ENCODE measurements at places on chromosomes 5 and 9.
A peak's percentile ranks its signal among the peaks of the same experiment; 100 is the strongest.

GRCh38 chr9:97900103-97900737 lies 22.1 kb downstream of the TRMO start:
- DNase-seq, result no peak

GRCh38 chr9:134338394-134339182 lies 12.3 kb downstream of the RXRA start:
- DNase-seq, result no peak

GRCh38 chr9:95111716-95112115 lies 205.8 kb downstream of the FANCC start:
- DNase-seq, result no peak

DNA sequence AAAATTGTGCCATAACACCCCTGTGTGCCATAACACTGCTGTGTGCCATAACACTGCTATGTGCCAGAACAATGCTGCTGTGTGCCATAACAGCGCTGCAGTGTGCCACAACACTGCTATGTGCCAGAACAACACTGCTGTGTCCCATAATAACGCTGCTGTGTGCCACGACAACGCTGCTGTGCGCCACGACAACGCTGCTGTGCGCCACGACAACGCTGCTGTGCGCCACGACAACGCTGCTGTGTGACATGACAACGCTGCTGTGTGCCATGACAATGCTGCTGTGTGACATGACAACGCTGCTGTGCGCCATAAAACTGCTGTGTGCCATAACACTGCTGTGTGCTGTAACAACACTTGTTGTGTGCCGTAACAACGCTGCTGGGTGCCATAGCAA lies 25.9 kb downstream of the CFAP90 start:
- no peak for DNase-seq

DNA sequence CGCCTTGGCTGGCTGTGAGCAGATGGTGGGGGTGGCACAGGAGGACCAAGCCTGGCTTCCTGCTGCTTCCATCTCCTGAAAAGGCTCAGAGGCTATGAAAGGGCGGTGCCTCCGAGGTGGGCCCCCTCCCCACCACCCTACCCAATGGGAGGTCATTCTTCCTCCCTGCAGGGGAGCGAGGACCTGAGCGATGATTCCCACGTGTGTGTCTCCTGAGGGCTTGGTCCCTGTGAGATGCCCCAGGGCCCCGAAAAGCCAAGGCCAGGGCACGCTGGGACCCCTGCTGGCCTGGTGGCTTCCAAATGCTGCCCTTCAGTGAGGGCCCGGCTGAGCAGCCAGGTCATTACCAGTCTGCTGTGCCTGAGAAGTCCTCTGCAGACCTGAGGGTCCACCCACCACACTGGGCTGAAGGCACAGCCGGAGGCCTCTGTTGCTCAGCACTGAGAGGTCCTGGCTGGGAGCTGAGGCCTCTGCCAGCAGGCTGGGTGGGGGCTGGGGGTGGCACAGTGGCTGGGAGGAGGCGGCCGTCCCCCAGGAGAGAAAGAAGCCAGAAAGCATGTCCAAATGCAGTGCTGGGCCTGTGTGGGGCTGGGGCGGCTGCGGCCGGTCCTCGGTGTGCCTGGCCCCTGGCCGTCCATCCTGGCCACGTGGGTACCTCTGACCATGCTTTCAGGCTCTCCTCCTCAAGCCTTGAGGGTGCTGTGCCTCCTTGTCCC lies 14.0 kb upstream of the SLC6A19 start:
- no peak for DNase-seq

DNA sequence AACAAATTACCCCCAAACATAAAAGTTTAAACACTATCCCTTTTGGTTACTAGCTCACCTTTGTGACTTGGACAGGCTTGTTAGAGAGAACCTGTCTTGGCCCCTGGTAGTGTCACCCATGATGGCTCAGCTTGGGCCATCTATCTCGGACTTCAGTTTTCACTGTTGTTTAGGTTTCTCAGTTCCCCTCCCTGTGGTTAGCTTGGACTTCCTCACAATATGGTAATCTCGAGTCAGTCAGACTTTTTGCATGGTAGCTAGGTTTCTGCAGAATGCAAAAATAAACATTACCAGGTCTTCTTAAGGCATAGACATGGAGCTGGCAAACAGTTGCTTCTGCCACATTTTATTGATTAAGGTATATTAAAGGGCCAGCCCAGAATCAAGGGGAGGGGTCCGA lies 324.3 kb upstream of the RORB start:
- DNase-seq, result no peak

GRCh38 chr5:139394123-139394653 lies 716 bp downstream of the PROB1 start:
- DNase-seq, result peak; percentile 59

DNA sequence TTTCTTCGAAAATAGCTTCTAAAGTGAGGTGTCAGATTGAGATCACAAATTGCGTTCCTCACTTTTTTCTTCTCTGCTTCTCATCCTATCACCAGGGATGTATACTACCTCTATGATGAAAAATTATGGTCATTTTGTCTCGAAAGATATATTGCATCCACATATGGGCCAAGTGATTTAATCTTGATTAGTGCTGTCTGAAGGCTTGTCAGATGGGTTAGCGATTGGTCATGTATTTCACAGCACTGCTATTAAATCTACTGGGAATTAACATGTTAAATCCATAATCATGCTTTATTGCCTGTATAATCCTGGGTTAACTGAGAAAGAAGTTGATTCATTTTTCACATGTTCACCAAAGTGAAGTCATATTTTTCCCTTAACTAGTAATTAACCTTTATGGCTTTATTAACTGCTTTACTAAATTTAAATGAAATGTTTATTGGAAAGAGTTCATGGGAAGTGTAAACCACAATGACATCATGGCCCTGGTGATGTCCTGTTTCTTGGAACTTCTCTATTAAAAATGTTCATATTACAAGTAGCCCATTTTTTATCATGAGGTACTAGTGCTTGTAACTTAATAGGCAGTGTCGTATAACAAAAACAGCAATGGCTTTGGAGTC lies 193.3 kb downstream of the SMC2 start:
- DNase-seq, result no peak

- DNase-seq, result no peak
Measured at GRCh38 chr5:62386824-62387223, 16.9 kb downstream of the DIMT1 start.

DNA sequence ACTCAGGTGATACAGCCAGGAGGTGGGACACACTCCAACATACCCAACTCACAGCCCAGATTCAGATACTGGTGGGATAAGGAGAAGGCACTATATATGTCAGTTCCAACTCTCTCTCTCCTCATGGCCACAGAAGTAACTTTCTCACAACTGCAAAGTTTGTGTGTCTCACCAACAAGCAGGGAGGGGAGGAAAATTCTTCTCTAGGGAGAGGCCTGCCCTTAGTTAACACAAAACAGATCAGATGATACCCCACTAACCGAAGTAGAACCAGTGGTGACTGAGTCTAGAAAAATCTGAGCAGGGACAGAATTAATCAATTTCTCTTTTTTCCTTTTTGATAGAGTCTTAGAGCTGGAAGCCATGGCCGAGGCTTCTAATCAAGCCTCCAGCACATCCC lies 133.1 kb downstream of the ADAMTS12 start:
- no peak for DNase-seq

GRCh38 chr5:114305402-114306207 lies 56.3 kb upstream of the KCNN2 start:
- no peak for DNase-seq

DNA sequence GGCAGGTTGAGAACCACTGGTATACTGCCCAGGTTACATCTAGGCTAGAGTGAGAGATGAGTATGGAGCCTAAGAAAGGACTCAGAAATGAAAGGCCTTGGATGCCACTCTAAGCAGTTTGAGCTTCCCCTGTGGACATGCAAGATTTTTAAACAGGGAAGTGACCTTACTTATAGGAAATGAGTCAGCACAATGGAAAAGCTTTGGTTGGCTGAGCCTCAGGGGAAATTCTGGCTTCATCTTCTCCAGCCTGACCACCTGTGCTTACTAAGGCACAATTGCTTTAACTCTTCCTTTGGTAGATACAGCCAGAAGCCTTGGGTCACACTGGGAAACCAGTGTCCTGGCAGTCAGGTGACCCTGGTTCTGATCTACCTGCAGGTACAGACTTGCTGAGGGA lies 380.2 kb upstream of the ZNF462 start:
- DNase-seq, result no peak

GRCh38 chr9:99350461-99350860 lies 128.4 kb downstream of the SEC61B start:
- no peak for DNase-seq

GRCh38 chr9:117927354-117927753 lies 223.2 kb downstream of the TLR4 start:
- DNase-seq, result no peak

DNA sequence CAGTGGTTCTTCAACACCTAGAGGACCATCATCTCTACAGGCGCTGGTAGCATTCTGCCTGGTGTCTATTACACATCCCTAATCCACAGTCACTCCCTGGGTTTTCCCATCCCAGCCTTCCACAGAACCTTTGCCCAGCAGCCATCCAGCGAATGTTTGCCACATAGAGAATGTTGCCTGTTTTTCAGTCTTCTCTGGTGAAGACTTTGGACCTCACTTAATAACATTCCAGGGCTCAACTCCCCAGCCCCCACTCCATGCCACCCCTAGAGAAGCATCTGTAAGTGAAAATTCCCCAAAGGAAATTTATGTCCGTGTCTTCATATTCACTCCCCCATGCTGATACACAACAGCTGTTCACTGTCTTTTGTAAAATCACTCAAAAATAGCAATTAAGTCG lies 249.6 kb downstream of the AOPEP start:
- no peak for DNase-seq

GRCh38 chr9:83633255-83633654 lies 10.3 kb downstream of the IDNK start:
- DNase-seq, result no peak

GRCh38 chr5:136070486-136071285 lies 41.9 kb downstream of the TGFBI start:
- no peak for DNase-seq

GRCh38 chr9:73024601-73025034 lies 71.8 kb upstream of the ALDH1A1 start:
- no peak for DNase-seq

DNA sequence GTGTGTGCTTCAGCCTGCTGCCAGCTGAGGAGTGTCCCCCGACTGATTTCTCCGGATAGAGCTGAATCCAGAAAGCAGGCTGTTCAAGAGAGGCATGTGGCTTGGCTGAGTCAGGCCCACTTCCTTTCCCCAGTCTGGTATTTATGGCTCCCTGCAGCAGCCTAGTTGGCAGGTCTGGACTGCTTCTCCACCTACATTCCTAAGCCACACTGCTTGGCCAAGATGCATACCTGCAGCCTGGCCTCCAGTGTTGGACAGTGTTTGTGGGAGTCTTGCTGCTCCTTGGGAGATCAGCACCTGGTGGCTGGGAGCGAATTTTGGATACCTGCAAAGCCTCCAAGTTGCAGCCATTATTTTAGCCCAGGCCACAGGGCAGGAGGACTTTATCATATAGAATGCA lies 670.8 kb downstream of the ACTL7B start:
- no peak for DNase-seq

DNA sequence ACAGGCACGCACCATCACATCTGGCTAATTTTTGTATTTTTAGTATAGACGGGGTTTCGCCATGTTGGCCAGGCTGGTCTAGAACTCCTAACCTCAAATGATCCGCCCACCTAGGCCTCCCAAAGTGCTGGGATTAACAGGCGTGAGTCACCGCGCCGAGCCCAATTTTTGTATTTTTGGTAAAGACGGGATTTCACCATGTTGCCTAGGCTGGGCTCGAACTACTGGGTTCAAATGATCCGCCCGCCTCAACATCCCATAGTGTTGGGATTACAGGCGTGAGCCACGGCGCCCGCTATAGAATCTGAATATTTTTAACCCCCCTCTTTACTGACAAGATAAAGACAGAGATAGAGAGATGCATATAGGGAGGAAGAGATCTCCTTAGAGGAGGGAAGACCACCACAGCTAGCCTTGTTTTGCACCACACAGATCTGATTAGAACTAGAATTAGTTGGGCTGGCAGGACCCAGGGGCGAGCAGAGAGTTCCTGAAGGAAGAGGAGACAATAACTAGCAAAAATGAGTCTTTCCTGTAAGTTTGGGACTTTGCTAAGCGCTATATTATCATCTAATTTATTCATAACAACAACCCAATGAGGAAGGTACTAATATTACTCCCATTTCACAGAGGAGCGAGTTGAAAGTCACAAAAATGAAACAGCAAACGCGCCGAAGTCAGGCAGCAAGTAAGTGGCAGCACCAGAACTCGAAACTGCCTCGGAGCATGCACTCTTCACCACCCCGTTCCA lies 1.5 kb upstream of the ANKHD1 start:
- DNase-seq, result no peak

DNA sequence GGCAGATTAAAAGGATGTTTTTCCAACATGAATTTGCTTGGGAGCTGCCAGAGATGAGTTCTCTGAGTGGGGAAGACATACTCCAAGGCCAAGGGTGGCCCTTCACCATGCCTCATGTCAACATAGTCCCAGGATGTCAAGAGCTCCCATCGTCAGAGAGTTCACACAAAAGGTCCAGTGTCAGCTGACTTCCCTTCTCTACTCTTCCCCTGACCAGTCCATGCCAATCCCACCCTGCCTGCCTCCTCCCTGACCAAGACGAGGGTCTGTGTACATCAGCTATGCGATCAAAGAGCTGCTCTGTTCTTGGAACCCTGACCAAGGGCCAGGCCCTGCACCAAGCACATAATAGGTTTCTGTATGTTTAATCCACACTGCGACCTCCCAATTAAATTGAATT lies 71.2 kb upstream of the ZNF622 start:
- DNase-seq, result no peak

DNA sequence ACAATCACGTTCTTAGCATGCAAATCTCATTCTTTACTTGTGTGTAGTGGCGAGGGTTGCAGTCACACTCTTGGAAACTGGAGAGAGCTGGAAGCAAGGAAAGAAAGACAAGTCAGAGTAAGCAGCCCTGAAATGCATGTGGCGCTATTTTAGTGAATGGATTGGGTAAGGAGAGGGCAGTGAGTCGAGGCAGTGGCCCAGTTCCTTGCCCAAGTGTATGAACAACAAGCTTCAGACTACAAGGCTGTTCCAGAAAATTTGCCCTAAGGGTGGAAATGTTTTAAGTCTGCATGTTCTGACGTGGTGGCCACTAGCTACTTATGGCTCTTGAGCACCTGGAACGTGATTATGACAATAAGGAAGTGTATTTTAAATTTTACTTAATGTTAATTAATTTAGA lies 59.4 kb upstream of the PTPN3 start:
- DNase-seq, result no peak

DNA sequence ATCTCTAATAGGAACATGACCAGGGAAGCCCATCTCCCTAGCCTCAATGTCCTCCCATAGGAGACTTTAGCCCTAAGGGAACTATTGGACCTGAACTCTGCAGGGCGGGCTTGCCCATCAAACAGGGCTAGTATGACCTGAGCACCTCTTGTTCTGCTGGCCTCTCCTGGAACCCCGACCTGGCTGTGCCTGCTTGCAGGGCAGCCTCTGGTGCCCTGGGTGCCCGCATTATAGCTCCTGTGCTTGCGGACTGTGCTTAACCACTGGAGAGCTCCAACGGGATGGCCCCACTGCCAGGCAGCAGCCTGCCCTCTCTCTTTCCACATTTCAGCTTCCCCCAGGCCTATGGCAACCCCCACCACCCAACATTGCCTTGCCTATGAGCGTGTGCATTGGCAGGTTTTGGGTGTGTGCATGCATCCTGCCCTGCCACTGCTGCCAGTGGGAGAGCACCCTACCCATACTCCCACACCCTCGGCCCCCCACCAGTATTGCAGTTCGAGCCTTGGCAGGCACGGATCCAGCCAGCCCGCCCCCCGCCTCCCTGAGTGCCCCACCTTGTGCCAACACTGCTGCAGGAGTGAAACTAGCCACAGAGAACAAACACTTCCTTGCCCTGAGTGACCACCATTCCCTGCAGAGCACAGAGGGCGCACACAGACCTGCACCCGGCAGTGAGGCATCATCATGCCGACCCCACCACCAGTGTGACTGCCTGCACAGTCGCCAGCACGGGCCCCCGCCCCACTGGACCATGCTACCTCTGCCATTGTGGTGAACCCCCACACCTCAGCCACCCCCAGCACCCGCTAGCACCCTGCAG lies 1123.8 kb upstream of the CDH6 start:
- no peak for DNase-seq

Data from activated T-helper 1 cell treated with anti-CD3 and anti-CD28 coated beads, Interleukin-2, amount 50 U/mL, for 16 hours (primary cell).